ENCODE measurements at places on chromosomes 16 and 17.

DNA sequence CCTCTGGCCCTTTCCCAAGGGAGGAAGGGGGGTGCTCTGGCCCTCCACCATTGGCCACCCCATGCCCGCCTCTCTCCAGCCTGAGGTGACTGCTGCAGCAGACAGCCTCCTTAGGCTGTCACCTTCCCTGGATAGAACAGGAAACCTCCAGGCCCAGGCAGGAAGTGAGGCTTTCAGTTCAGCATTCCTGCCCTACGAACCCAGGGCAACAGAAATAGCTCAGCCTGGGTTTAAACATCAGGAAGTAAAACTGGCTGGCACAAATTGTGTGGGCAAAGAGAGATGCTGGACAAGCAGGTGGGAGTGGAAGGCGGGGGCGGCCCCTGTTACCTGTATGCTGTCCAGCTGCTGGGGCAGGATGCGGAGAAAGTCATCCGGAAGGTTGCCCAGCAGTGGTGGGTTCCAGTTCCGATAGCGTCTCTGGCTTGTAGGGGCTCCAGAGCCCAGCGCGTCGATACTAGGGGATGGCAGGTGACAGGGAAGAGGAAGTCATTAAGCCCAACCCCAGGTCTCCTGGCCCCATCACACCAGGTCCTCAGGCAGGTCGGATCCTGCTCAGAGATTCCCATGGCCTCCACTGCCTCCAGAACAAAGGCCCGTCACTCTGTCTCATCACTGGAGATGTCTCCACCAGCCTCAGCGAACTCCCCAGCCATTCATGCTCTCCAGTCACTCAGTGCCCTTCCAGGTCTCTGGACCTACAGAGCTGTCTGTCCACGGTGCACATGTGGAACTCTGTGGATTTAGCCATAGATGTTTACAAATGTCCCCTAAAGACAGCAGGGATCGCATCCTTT lies 23.6 kb upstream of the MRPS23 start:
- no peak for DNase-seq

- no peak for DNase-seq
Measured at GRCh38 chr17:51132964-51133319, 12.3 kb upstream of the SPAG9 start.

- no peak for DNase-seq
Measured at GRCh38 chr17:43940630-43941029, 1.6 kb downstream of the PPY start.

DNA sequence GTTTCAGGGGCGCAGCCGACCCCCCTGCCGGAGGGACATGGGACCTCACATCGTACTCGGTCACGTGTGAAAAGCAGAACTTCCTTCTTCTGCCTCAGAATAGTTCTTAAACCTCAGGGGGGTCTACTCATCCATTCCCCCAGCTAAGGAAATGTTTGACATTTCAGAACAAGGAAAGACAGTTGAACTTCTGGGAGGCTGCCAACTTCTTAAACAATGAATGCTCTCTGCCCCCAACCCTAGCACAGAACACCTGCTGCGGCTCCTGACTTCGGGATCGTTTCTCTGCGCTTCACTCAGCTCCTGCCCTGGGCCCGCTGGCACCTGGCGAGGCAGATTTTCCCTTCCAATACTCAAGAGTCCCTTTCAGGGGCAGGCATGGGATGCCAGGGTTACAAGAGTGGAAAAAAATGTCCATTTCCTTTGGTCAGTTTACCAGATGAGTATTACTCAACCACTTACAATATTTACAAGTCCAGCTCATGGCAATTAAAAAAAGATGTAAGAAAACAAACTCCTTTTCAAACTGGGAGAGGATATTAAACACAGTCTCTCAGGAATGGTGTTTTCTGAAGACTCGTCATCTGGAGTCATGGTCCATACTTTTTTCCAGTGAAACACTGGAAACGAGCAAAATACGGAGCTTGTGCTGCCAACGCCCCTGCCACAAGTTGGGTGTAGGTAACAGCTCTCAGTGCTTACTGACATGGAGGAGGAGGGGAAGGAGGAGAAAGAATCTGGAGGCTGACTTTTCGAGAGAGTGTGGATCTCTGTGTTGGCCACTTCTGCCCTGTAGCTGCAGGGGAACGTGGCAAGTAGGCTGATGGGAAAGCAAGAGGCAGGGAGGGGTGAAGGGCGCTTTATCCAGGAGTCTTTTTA lies 235.7 kb downstream of the NTN1 start:
- DNase-seq, result no peak

GRCh38 chr17:1034652-1035210 lies 37.8 kb downstream of the TIMM22 start:
- no peak for DNase-seq
